ENCODE measurements at places on chromosomes 6 and 20. TPM values are rescaled to one million over a fixed set of nuclear protein-coding genes. Genes with fewer than 3 reads are reported as not detected.

DNA sequence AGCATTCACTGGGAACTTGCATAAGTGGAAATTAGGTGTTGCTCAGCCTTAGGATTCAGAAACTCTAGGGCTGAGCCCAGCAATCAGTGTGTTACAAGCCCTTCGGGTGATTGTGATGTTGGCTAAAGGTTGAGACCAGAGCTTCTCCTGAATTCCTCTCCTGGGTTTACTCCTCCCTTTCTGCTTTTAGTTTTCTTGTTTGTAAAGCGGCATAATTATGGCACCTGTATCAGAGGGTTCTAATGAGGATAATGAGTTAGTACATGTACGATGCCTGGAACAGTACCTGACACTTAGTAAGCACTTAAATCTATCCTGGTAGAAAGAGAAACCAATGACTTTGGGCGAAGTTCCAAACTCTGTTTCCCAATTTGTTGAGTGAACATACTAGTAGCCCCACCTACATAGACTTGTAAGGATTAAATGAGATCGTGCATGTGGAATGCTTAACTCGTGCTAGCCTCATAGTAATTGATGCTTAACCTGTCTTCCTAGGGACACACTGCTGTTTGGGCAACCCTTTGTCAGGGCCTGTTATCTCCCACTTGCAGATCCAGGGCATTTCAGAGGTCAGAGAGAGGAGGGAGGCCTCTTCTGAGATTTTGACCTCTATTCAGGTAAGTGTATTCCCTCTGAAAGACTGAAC, 932 bp upstream of the EZR start:
- peaks cover 2% of the 10 kb centered on the region for H3K36me3 ChIP-seq
- no peaks in the 10 kb centered on the region for H3K4me1 ChIP-seq
- peak overlapping the region; percentile 26 for H3K27ac ChIP-seq
- H3K4me3 ChIP-seq: no peak overlapping the region
- no peaks in the 10 kb centered on the region for H3K27me3 ChIP-seq
- no peak for DNase-seq

- no peak overlapping the region for H3K4me3 ChIP-seq
- no peaks in the 10 kb centered on the region for H3K36me3 ChIP-seq
- no peaks in the 10 kb centered on the region for H3K27me3 ChIP-seq
- no peak overlapping the region for H3K27ac ChIP-seq
- DNase-seq: no peak
Measured at GRCh38 chr20:41819436-41819835, 201.3 kb upstream of the CHD6 start.

DNA sequence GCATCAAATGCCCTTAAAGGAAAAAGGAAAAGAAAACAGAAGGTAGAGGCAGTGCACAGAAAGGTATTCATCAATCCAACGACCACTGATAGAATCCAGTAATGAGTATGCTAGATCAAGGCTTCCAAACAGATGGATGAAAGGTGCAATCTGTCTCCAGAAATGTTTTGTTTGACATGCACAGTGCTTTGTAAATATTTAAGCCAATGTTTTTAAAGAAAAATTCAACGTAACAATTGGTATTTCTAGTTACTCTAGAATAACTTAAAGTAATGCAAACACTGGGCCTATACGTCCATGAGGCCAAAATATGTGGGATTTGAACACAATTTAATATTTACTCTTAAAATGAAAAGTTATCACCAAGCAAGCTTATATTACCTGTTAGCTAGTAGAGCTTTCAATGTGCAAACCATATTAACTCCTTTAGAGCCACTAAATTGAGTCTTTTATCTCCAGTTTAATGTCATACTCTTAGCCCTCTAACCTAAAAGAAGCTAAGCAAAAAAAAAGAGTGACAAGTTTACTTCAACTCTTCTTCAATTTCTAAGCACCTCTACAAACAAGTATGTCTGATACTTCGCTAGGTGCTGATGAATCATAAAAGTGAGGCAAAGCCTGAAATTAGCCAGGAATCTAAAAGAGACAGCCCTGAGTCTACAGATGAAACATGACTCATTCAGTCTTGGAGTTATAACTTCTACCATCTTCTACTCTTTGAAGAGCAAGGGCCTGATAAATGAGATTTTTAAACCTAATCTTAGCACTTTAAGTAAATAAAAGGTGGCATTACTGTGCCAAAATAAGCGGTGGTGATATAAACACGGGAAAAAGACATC, 169.8 kb downstream of the PTPRK start:
- no peak for DNase-seq
- H3K27ac ChIP-seq: no peak overlapping the region
- H3K27me3 ChIP-seq: no peaks in the 10 kb centered on the region
- peaks cover 5% of the 10 kb centered on the region for H3K4me1 ChIP-seq
- H3K4me3 ChIP-seq: no peak overlapping the region
- no peaks in the 10 kb centered on the region for H3K36me3 ChIP-seq

TPX2 gene
- total RNA-seq: 6.5 TPM

DNA sequence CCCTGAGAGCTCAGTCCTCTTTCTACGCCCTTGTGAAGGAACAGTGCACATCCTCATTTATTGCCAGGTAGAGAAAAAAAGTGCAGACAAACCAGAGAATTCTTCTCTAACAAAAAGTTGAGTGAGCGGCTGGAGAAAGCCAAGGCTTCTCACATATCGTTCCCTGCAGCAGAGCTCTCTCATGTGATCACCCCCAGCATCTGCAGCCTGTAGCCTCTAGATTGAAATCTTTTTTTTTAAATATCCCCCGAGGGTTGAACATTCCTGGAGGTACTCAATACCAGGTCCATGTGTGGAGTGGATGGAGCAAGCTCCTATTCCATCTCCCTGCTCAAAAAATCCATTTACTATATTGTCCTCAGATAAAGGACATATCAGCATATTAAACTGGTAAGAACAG, 22.9 kb upstream of the ZNF133 start:
- no peaks in the 10 kb centered on the region for H3K36me3 ChIP-seq
- H3K4me1 ChIP-seq: no peaks in the 10 kb centered on the region

Measured in lung (tissue), 17 donors.